ENCODE measurements at places on chromosomes 2 and 18.
A peak's percentile ranks its signal among the peaks of the same experiment; 100 is the strongest.

- DNase-seq, result no peak
These were observed 129.1 kb upstream of the DNMT3A start for GRCh38 chr2:25470806-25471205.

- DNase-seq, result peak; percentile 62
These were observed 66.6 kb upstream of the ODC1 start for GRCh38 chr2:10514743-10515142.

DNA sequence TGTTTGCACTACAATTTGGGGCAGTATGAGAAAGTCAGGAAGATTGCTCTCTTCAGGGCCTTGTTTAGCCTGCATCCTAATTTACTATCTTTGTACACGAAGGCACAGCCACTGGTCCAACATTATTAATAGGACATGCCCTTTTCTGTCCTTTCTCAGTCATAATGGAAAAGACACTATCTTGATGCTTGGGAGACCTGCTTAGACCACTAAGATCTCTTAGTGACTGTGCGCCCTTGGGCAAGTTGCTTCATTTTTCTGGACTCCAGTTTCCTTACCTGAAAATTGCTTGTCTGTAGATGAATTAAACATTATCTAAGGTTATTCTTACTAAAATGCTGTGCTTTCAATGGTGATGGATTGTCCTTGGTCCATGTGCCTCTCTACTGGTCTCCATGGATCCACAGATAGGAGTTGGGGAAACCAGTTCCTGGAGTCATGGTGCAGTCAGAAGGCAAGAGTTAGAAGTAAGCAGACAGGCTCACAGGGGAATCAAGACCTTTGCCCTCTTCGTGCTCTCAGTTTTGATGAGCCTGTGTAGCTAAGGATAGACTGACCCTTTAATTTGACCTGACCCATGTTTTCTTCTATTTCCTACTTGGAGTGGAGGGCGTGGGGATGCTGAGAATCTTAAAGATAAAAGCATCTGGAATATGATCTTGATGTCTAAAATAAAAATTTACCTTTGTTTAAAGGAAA is 114.0 kb downstream of the RAPGEF4 start:
- DNase-seq, result no peak

GRCh38 chr18:9278028-9278427 is 56.5 kb upstream of the TWSG1 start:
- DNase-seq, result no peak

GRCh38 chr2:8798393-8798792 is 39.0 kb downstream of the KIDINS220 start:
- no peak for DNase-seq

GRCh38 chr2:126381091-126381490 is 274.9 kb upstream of the GYPC start:
- no peak for DNase-seq

DNA sequence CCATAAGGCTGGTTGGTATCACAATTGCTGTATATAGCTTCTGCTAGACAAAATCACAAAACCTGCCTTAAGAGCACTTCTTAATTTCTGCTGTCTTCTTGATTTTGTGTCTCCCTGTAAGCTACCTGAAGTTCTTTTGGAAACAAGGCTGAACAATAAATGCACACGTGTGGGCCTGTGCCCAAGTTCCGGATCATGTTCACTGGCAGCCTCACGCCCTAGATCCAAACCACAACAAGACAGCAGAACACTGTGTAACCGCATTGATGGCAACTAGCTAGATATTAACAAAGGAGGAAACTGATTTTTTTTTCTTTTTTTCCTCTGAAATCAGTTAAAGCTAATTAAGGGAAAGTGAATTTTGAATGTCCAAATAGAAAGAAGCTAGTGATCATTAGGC is 81.5 kb upstream of the LYPD6B start:
- peak; percentile 1 for DNase-seq

- DNase-seq, result peak; percentile 25
These were observed 55.7 kb downstream of the COA5 start for GRCh38 chr2:98552499-98553179.

GRCh38 chr18:30192216-30192615 is 850.3 kb downstream of the DSC3 start:
- DNase-seq, result no peak

- DNase-seq, result peak; percentile 46
These were observed 14.6 kb downstream of the STRADB start for GRCh38 chr2:201466050-201466675.

GRCh38 chr2:240457223-240458043 is 22.0 kb downstream of the GPC1 start:
- DNase-seq, result peak; percentile 26

- DNase-seq, result peak; percentile 49
These were observed 11.4 kb downstream of the IL1F10 start for GRCh38 chr2:113079131-113079530.

DNA sequence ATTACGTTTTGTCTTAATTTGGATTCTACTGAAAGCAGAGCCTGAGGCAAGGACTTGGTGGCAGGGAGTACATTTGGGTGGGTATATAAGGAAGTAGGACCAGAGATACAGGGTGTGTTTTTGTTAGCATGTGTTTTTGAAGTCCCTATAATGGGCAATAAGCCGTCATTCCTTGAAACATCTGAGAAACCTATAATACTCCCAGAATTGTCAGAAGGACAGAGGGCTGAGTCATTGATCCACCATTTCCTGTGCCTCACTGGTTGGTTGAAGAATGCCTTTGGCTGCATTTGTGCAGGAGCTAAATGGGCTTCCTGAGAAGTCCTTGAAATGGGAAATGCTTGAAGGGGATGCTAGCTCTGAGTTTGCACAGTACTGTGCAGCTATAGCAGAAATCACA is 281.8 kb upstream of the ZEB2 start:
- peak; percentile 50 for DNase-seq

DNA sequence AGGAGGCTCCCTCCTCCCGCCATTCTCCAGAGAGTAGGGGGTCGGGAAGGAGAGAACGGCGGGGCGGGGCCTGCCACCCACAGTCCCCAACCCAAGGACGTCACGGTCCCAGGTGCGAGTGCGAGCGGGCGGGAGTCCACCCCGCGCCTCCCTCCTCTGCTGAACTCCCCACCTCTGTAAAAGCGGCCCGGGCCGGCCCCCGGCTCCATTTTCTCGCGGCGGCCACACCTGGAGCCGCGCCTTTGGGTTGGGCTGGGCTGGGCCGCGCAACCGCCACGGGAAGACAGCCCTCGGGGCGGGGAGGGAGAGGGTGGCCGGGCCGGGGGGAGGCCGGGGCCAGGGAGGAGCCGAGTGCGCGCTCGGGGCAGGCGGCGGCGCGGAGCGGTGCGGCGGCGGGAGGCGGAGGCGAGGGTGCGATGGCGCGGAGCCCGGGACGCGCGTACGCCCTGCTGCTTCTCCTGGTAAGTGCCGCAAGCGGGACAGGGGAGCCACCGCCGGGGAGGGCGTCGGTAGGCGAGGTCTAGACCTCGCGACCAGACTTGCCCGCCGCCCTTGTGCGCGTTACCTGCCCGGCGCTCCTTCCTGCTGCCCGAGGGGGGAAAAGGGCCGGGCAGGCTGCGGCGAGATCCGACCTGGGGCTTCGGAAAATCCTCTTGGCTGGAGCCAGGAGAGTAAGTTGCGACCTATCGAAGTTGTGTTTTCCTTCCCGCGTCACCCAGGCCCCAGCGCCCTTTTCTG is at the start of gene DSG2:
Gene DSG2, plus strand, starts transcription at position 342 of the 738 bp plus-strand sequence. Its CDS starts 75 bp downstream, at position 417.
- DNase-seq, result peak; percentile 86

GRCh38 chr18:9949861-9950260 is 36.0 kb downstream of the VAPA start:
- no peak for DNase-seq
